ENCODE measurements at places on chromosomes 12 and 14.

- peak; percentile 72 for DNase-seq
Observed at GRCh38 chr14:90299408-90299807, 32.3 kb downstream of the NRDE2 start.

DNA sequence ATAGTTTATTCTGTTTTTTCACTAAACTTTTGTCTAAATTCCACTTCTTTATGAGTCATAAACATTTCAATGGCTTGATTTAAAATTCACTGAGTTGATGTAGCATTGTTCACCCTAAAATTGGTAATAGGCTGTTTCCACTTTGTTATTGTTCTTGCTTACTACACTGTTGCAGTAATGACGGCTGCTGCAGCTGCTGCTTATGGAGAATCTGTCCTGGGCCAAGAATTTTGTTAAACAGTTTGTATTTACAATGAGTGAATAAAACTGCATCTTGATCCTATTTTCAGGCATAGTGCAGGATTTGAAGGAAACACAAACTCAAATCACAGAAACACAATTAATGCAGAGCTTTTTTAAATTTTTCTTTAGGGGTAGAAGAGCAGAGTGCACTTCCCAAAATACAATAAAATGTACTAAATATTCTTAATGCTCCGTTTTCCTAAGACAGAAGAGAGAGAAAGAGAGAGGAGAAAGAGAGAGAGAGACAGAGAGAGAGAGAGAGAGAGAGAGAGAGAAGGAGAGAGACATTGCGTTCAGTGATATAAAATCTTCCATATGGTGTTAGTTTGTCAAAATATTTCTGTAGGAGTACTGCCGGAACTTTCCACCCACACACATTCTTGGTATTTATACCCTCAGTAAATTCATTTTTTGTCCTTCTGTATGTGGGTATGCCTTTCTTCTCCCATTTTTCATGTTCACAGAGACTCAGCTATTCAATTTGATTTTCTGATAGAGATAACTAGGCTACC lies 266.4 kb downstream of the LRFN5 start:
- DNase-seq, result no peak

DNA sequence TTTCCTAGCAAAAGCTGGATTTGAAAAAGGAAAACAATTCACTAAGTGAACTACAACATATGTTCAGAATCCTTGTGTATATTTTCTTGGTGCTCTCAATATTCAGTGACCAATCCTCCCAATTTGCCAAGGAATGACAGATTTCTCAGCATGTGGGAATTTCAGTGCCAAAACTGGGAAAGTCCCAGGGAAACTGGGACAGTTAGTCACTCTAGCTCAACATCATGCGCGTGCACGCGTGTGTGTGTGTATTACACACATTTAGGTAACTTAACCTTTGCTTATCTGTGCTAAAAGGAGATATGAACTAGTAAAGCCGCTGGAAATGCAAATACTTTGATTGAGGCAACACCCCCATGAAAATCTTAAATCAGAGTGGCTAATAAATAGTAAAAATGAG lies 26.1 kb upstream of the SLC6A13 start:
- DNase-seq, result no peak

DNA sequence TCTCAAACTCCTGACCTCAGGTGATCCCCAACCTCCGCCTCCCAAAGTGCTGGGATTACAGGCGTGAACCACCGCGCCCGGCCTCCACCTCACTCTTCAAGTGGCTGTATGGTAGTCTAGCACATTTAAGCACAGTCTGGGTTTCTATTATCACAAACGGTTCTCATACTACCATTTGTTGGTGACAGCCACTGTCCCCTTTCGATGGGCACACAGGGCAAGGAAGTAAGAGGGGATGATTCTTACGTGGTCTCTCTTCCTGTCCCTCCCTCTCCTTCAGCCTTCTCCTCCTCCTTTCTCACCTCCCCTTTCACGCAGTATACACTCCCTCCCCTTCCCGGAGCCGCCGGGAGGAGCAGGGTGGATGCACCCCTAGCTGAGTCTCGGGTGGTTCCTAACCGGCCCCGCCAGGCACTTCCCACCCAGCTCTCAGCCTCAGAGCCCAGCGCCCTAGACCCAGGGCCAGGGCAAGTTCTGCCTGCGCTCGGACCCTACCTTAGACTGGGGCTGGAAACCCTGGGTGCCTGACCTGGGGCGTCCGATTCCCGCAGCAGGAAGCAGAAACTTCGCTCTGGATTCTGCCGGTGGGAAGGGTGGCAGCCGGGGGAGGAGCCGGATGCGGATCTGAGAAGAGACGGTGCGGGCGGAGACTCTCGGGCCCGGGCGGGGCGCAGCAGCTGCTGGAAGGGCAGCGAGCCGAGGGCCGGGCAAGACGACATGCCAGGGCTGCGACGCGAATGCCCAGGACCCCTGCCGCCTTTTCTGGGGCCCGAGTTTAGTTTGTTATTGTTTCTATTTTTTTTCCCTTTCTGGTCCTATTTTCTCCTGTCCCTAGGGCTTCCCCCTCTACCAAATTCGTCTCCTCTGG lies at the start of gene TEP1:
TEP1 (minus strand) TSS at position 626 of the 868 bp plus-strand sequence. CDS start 5,062 bp downstream, outside the sequence.
- peak; percentile 62 for DNase-seq

GRCh38 chr14:75877884-75878283 lies 103.9 kb downstream of the TGFB3 start:
- no peak for DNase-seq

DNA sequence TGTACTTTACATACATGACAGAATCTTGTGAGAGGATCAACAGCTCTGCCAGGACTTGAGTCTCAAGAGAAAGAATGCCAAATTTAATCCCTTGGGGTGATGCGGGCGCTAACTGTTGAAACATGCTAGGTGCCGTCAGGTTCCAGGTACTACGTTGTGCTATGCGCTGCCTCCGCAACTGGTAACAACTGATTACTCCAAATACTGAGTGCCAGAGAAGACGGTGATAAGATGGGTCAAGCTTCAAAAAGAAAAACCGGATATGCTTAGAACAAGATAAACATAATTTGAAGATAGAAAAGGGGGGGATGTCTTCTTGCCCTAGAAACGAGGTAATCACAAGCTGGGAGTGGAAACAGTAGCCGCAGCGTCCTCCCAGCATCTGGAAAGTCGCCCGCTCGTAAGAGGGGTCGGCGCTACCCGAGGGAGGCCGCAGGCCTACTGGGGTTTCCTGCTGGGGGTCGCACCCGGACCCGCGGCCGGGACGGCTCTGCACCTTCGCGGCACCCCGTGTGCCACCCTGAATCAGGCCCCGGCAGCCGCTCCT lies 678 bp downstream of the ZBTB25 start:
- no peak for DNase-seq

DNA sequence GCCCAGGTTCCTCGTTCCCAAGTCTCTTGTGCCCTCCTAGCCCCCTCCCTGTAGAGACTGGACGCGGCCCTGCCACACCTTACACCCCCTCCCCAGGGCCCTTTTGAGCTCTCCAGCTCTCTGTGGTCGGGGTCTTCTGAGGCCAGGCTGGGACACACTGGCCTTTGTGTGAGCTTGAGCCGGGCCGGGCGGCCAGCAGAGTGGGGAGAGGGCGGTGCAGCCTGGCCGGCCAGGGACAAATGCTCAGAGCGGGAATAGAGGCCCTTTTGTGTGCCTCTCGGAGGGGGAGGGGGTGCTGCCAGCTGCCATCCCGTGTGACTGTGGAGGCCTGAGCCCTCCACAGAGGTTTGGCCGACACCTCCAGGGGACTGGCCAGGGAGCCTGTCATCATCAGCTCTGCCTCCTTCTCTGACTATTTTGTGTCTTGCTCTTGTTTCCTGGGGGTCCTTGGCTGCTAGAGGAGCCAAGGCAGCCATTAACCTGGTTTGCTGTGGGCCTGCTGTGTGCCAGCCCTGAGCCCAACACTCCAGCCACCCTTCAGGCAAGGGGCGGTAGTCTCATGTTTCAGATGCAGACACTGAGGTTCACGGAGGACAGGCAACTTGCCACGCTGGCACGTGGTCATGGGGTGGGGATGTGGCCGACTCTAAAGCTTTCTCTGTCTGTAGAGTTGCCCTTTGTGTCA lies 13.6 kb downstream of the FAM222A start:
- no peak for DNase-seq

DNA sequence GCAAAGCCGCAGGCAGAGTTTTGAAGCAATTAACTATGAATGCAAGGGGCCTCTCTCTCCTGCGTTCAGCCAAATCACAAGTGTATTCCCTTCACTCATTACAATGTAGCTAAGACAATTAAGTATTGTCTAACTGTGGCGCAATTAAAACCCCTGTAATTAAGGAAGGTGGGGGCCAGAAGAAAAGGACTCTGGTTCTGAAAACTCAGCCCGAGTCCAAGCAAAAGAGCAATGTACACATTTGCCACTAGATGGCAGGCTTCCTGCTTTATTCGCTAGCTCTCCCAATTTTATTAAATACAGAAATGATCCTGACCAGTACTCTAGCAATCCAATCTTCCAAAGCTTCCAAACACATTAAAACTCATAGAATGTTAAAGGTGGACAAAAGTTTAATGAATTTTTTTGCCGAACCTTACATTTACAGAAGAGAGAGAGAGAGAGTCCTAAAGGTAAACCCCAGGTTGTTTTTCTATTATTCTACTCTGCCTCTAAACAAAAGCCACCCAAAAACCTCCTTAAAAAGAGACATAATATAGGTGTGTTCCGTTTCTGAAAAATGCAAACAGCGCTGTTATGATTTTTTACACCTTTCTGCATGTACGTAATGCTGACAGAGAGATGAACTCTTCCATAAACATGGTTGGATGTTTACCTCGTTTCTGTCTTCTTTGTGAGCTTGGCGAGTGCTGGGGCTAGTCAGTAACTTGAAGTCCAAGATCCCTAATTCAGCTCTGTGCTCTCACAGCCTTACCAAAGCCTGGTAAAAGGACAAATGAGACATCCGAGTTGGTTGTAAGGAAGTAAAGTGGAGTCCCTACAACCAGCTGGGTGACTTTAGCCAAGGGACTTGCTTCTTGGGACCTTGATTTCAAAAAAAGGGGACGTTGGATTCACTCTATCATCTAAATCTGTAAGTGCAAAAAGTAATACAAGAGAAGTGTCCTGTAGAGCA lies 50.9 kb upstream of the VASH1 start:
- peak; percentile 35 for DNase-seq

DNA sequence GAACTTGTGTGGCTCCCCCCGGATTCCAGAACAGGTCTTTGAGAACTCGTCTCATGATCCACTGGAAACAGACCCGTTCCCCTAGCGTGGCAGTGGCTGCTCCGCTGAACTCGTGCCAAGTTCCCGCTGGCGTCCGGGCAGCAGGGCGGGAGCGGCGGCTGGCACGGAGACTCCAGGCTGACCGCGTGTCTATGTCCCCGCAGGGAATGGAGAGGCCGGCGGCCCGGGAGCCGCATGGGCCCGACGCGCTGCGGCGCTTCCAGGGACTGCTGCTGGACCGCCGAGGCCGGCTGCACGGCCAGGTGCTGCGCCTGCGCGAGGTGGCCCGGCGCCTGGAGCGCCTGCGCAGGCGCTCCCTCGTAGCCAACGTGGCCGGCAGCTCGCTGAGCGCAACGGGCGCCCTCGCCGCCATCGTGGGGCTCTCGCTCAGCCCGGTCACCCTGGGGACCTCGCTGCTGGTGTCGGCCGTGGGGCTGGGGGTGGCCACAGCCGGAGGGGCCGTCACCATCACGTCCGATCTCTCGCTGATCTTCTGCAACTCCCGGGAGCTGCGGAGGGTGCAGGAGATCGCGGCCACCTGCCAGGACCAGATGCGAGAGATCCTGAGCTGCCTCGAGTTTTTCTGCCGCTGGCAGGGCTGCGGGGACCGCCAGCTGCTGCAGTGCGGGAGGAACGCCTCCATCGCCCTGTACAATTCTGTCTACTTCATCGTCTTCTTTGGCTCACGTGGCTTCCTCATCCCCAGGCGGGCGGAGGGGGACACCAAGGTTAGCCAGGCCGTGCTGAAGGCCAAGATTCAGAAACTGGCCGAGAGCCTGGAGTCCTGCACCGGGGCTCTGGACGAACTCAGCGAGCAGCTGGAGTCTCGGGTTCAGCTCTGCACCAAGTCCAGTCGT lies 1.5 kb downstream of the APOLD1 start:
- DNase-seq, result peak; percentile 68

- DNase-seq, result no peak
Observed at GRCh38 chr14:58245562-58245961, 919 bp downstream of the PSMA3 start.

GRCh38 chr12:90342081-90342480 lies 612.9 kb downstream of the CCER1 start:
- no peak for DNase-seq

DNA sequence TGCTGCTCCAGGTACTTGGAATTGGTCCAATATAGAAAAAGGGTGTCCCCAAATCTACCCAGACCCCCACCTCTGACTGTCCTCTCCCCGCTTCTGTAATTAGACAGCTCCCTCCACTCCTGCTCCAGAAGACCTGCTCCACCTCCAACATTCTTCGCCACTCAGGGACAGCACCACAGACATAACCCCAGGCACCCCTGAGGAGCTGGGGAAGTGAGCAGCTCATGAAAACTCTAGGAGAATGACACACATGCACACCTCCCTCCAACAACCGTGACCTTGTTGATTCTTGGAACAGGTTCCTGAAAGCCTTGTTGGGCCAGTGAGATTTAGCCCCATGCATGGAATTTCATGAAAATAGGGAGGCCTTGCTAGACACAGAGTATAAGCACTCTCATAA lies 8.2 kb downstream of the KRT4 start:
- DNase-seq, result no peak

DNA sequence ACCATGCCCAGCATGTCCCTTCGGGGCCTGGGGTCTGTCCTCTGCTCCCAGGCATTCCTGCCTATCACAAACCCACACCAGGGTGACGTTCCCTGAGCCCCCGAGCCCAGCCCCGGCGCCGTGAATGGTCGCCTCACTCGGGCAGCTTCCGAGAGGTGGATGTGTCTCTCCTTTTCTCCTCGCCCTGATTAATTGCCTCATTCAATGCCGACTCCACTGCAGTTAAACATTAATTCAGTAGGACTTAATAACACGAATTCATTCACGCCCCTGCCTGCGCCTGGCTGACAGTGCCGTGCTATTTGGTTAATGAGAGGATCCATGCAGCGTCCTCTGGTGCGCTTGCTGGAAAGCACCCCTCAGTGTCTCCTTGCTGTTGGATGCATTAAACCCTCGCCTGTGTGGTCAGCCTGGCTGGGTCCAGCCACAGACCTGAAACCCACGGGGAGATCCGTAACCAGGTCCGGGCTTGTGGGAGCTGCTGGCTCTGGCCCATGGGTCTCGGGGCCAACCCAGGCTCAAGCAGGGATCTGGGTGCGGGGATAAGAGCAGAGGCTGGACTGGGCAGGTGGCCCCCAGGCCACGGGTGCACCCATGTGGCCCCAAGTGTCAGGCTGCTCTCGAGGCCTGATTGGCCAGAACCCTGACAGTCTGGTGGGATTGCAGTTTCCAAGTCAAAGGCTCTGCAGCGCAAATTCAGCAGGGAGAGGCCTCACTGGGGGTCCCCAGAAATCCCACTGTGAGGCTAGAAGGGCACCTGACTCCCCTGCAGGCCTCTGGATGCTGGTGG lies 55.4 kb downstream of the FBRSL1 start:
- DNase-seq, result no peak

DNA sequence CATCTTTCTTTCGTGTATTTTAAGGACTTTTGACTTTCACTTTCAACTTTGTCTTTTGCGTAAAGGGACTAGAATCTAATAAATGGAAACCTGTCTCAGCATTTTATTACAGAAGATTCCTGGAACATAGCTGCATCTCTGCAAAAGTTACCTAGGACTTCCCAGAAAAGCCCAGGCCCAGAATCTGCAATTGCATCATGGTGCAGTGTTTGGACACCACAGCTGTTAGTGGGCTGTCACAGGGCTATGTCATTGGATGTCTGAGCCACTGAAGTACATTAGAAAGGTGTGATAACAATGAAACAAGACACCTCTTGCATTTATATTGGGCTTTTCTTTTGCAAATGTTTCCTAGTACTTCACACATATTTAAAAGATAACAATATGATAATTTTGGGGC lies 199.9 kb upstream of the IGF1 start:
- no peak for DNase-seq
